A172 (cell line): ENCODE measurements at places on chromosomes 2 and 18.

- peak; percentile 62 for DNase-seq
These were observed 19.0 kb downstream of the TPGS2 start for GRCh38 chr18:36809590-36810381.

GRCh38 chr18:6120820-6121279, 225.5 kb upstream of the TMEM200C start:
- DNase-seq = no peak

GRCh38 chr2:127179766-127180165, 40.3 kb downstream of the CYP27C1 start:
- no peak for DNase-seq

DNA sequence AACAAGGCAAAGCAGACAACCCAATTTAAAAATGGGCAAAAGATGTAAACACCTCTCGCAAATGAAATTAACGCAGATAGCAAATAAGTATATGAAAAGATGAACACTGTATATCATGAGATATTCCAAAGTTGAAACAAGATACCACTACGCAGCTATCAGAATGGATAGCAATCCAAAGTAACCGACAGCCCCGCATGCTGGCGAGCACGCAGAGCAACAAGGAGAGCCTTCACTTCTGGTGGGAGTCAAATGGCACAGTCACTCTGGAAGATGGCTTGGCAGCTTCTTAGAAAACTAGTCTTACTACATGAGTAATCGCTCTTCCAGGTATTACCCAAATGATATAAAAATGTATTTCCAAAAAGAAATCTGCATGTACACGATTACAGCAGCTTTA, 1.4 kb downstream of the NDUFA10 start:
- DNase-seq = no peak

GRCh38 chr18:32688821-32689220, 84.0 kb downstream of the KLHL14 start:
- no peak for DNase-seq

GRCh38 chr2:184692141-184692734, 93.9 kb downstream of the ZNF804A start:
- DNase-seq = no peak

GRCh38 chr2:188414869-188415753, 123.4 kb downstream of the GULP1 start:
- no peak for DNase-seq

DNA sequence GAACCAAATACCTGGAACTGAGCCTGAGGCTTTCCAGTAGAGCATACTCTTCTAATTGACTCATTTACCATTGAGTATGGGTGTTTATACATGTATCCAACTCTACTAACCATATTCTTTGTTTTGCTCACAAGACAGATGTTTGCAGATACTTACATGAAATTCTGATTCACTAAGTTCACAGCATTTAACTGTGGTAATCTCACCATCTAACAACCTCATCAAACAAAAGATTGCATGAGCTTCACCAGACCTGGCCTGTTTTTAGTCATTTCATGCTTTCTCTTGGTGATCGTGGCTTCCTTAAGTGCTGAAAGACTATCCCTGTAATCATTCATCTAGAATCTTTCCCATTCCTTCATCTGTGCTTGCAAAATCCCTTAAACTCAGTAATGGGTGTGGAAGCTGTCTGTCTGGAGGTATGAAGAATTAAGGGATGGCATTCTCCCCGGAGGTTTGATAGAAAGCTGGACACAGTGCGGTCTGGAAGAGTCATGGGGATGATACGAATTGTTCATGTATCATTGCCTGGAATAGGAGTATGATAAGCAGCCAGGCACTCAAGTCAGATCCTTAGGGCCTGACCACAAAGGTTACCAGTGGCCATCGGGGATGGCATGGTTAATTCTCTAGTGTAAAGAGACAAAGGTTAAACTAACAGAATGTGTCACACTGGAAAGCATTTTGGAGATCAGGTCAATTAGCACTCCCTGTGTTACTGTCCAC, 42.0 kb upstream of the IL1R1 start:
- peak; percentile 61 for DNase-seq

GRCh38 chr2:216274194-216274840, 98.0 kb downstream of the MARCHF4 start:
- DNase-seq = peak; percentile 75

GRCh38 chr2:12428324-12428723, 288.4 kb upstream of the TRIB2 start:
- DNase-seq = no peak

- peak; percentile 80 for DNase-seq
These were observed 373.3 kb downstream of the RBM43 start for GRCh38 chr2:150888337-150888736.

DNA sequence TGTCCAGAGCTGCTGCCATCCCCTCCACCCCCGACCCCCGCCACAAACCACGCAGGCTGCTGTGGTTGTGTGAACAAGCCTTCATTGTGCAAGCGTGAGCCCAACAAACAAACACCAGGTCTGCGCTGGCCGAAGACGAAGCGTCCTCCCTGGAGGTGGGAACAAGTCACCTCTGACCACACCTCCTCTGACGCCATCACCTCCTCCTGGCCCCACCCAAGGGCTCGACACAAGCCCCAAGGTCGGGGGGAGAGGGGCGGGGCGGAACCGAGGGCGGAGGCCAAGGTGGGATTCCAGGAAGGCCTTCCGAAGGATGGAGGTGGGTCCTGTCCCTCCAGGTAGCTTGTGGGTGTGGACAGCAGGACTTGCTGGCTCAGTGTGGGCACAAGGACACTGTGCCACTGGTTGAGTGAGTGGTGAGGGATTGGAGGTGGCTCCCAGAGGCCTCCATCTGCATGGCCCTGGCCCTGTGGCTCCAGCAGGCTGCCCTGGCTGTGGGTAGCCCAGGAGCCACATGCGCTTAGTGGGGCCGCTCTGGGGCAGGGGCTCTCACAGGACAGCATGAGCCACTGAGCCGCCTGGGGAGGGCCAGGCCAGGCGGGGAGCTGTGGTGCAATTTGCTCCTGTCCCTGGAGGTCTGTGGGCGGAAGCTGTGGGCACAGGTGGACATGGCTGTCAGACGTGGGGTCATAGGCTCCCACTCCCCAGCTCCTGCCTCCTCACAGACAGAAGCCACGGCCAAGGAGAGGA, 7.4 kb upstream of the GPR17 start:
- DNase-seq = peak; percentile 73

- no peak for DNase-seq
These were observed at the start of gene DNER for GRCh38 chr2:229714080-229714735. Gene DNER (minus strand): TSS chr2:229714555. CDS start chr2:229714423, 132 bp downstream.

DNA sequence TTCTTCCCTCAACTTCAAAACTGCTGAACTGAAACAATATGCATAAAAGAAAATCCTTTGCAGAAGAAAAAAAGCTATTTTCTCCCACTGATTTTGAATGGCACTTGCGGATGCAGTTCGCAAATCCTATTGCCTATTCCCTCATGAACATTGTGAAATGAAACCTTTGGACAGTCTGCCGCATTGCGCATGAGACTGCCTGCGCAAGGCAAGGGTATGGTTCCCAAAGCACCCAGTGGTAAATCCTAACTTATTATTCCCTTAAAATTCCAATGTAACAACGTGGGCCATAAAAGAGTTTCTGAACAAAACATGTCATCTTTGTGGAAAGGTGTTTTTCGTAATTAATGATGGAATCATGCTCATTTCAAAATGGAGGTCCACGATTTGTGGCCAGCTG, 8.4 kb downstream of the HOXD8 start:
- no peak for DNase-seq

- DNase-seq = no peak
These were observed 40.7 kb downstream of the POMC start for GRCh38 chr2:25127646-25128045.

DNA sequence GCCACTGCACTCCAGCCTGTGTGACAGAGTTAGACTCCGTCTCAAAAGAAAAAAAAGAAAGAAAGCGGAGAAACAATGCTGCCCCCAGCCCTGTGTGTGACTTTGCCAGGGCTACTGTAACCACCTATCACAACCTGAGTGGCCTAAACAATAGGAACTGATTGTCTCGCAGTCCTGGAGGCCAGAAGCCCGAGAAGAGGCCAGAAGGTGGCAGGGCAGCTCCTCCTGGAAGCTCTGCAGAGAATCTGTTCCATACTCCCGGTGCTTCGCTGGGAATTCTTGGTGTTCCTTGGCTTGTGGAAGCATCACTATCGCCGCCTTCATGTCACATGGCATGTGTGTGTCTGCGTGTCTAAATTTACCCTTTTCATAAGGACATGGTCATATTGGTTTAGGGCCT, 14.4 kb upstream of the RAB17 start:
- DNase-seq = peak; percentile 29

- no peak for DNase-seq
These were observed 21.6 kb upstream of the SLC40A1 start for GRCh38 chr2:189602233-189602632.
